ENCODE measurements at places on chromosomes 4 and X.

- no peak for DNase-seq
These were observed 803.8 kb upstream of the AMOT start for GRCh38 chrX:113644426-113644825.

- no peak for DNase-seq
These were observed 62.7 kb downstream of the ANTXR2 start for GRCh38 chr4:80010316-80010715.

DNA sequence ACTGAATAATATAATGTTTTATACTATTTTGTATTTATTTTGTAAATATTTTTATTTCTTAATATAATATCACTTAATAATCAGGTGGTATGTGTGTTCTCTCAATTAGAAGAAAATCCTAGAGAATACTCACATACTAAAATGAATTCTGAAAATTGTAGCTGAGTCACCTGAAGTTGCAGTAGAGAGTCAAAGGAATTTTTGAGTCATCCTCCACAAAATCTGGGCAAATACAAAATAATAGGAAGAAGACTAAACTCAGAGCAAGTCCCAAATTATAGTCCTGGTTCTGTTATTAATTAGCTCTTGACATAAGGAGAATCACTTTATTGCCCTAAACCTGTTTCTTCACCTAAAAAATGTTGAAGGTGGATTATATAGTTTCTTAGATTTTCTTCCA is 57.8 kb downstream of the SPATA4 start:
- no peak for DNase-seq

- no peak for DNase-seq
These were observed 14.6 kb downstream of the ZNF718 start for GRCh38 chr4:138935-139334.

DNA sequence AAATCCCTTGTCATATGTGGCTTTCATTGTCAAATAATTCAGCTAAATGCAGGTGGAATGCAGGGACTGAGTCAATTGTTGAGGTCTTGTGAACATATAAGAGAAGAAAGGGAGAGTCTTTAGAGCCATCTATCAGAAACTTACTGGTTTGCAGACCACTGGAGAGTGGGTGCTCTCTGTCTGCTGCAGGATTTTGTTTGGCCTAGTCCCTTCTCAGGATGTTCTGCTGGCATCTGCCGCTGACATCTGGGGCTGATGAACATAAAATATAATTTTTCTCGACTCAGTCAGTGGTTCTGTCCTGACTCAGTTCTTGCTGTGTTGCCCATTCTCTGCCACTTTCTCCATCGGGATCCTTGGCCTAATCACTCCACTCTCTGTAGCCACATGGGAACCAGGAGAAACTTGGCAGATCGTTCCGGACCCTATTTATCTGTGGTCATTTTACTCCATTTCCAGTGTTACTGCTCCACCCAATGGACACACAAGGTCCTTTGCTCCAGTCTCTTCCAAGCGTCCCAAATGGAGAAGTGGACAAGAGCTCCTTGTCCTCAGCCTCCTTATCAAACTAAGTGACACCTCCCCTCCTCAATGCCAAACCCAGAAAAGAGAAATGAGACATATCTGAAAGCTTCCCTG is 436.2 kb downstream of the FAT4 start:
- no peak for DNase-seq

DNA sequence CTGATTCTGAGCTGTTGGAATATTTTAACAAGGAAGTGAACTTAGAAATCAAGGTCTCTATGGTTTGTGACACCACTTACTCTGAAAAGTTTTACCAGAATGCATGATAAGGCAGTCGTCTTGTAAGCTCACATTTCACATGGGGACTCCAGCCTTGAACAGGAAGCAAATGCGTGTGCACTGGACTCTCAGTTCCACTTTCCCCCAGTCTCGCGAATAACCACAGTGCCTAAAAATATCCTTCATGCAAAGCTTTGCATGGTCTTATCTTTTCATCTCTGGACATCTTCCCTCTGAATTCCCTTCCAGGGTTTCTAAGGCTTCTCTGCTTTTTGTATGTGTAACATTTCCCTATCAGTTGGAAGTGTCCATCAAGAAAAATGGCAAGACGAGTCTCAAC is 581.8 kb downstream of the NLGN4X start:
- DNase-seq = no peak

- no peak for DNase-seq
These were observed 441.6 kb upstream of the PITX2 start for GRCh38 chr4:111064342-111064993.

- DNase-seq = no peak
These were observed 38.6 kb downstream of the CENPU start for GRCh38 chr4:184695178-184695896.

DNA sequence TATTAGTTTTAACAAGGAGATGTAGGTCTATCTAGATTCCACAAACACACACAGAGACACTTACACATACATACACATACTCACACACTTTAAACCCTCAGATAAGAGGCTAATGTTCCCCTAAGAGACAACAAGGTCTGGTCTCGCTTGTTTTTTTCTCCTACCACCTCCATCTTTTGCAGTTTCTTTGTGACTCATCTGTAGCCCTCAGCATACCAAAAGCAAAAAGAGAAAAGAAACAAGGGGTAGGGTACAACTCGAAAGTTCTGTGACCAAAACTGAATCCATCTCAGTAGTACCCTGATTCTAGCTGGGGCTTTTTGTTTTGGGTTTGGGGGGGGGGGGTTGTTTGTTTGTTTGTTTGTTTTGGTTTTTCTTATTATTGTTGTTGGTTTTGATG is 12.2 kb upstream of the EXOSC9 start:
- DNase-seq = no peak

GRCh38 chrX:140104760-140105159 is 139.4 kb upstream of the CXorf66 start:
- no peak for DNase-seq

GRCh38 chrX:21711129-21711847 is 46.6 kb downstream of the SMPX start:
- no peak for DNase-seq

GRCh38 chr4:90816754-90817153 is 689.6 kb downstream of the CCSER1 start:
- no peak for DNase-seq

DNA sequence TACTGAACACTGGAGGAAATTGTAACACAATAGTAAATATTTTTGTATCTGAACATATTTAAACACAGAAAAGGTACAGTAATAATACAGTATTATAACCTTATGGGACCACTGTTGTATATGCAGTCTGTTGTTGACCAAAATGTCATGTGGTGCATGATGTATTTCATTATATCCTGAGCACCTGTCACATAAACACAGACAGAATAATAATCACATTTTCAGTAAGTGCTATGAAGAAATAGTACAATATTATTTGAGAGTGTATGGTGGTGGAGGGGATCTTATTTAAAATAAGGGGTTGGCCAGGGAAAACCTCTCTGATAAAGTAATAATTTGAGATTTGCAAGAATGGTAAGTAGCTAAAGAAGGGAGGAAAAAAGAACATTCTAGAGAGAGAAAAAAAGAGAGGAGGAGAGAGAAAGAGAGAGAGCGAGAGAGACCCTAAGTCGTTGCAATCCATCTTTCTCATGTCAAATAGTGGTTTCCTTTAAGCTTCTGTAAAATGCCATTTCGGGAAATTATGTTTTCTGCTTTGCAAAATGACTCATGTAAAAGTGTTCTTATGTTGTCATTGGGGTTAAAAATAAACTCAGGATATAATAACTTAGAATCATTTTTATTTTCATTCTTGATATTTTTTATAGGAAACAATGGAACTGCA is 19.3 kb upstream of the CLNK start:
- no peak for DNase-seq

DNA sequence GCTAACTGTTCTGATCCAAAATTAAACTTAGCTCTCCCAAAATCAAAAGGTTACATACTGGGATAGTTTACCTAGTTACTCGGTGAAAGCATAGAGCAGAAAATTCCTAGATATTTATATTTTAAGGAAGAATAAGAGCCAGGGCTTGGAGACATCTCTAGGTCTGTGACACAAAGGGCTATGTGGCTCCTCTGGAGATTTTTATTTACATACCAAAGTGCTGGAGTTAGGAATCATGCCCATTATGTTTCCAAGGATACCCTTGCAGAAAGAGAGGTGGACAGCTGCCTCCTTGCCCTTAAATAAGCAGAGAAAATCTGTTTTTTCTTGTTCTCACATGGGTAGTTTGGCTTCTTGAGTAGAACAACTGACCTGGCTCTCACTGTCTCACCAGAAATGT is 9.0 kb downstream of the COX7B2 start:
- no peak for DNase-seq

DNA sequence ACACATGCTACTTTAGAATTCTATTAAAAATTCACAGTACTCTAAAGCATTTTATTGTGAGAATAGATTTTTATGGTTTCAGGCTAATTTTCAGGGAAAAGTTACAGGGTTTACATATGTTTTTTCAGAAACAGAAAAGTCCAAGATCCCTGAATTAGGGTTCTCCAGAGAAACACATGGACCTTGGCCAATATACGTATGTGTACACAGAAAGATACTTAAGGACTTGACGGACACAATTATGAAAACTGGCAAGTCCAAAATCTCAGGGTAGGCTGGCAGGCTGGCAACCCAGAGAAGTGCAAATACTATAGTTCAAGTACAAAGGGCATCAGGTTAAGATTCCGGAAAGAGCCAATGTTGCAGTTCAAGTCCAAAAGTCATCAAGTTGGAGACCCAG is 1897.8 kb upstream of the PCDH10 start:
- DNase-seq = no peak

DNA sequence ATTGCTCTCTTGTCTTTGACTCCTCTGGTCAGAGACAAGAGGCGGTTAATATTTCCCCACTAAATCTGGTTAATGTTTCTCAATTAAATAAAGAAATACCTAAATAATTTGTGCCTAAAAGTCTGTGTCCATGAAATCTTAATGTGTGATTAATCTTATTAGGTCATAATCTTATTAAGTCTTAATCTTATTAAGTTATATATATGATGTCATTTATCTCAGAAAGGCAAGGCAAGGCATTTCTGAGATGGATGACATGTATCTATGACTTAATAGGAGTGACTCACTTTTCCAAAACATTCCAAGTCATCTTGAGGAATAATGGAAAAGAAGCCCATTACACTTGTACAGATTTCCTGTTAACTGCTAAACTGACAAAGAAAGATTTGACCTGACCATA is 74.7 kb downstream of the TRAM1L1 start:
- no peak for DNase-seq

- no peak for DNase-seq
These were observed 67.4 kb upstream of the INPP4B start for GRCh38 chr4:142913461-142914030.

DNA sequence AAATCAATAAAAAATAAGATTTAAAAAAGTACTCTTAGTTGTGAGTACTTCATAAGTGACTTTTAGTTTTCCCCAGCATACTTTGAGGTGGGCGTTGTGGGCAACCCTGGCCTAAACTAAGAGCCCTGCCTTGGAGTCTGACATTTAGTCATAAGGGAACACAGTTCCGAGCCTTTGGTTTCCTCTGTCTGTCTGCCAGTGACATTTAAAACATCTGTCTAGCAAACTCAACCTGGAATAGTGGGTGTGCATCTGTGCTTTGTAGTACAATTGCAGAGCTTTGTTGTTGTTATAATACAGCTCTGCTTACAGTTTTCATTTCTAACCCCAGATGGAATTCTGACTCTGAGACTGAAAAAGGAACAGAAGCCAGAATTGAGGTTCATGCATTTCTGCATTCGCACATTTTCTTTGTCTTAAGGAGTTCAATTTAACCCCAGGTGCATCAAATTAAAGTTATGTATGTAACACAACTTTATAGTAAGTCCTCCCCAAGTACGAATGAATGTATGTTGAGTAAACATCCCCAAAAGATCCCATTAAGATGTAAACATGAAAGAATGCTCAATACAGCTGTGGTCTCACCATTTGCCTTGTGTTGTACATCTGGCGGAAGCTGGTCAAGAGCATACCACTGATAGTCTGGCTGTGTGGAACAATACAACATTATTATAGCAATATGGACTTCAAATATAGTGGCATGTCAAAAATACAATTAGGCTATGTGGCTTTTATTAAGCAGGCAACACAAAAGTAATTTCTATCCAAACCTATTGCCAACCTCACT is 25.9 kb downstream of the TNIP3 start:
- no peak for DNase-seq

DNA sequence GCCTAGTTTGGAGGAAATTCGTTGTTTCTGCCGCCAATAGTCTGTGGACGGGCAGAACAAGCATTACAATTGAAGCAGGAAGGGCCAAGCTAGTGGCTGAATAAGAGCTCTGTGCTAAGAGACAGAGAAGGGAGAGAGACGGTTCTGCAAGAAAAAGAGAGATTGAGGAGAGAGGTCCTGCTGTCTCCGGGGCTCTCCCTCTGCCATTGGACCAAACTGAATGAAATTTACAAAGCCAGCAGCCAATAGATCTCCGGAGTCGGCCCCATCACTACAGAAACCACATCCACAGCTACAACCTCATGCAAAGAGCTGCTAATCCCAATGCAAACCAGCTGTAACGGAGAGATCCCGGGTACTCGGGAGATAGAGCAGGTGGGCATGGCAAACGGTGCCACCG is at the start of gene NLGN4X:
NLGN4X (minus strand) TSS at position 148 of the 400 bp plus-strand sequence. CDS start 77,401 bp downstream, outside the sequence.
- no peak for DNase-seq

GRCh38 chr4:118968005-118968404 is 79.4 kb downstream of the SYNPO2 start:
- no peak for DNase-seq

- no peak for DNase-seq
These were observed 370.3 kb upstream of the NOCT start for GRCh38 chr4:138645289-138645688.

- no peak for DNase-seq
These were observed 11.7 kb downstream of the MSN start for GRCh38 chrX:65679071-65679540.

- no peak for DNase-seq
These were observed 182.5 kb upstream of the NPY2R start for GRCh38 chr4:155025762-155026457.

DNA sequence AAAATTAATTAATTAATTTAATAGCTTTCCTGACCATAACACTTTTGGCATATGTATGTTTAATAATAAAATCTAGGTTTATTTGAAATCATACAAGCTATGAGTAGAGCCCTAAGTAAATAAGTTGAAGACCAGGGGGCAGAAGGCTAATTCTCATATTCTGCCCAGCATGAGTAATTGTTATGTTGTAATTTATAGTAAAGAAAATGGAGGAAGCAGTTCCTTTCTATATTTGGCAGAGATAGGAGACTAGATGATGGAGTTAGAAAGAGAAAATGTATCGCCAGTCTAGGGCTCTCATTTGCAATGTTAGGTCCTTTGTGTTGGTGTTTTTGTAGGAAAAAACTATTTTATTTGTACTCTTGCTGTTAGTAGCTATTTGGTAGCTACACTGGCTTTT is 89.1 kb downstream of the FNIP2 start:
- no peak for DNase-seq

DNA sequence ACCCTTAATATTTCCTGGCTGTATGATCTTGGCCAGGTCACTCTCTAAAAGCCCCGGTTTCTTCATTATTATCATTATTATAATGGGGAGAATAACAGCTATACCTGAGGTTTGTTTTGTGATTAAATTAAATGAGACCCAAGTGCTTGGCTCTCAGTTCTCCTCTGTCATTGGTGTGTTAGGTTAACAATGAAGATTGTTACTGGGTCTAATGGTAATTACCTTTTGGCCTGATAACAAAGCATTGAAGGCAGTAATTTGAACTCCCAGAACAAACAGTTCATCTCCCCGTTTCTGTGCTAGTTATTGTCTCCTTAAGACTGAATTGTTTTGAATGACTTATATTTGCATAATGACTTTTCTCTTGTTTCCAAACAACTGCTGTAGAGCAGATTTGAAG is 6.8 kb upstream of the ANAPC4 start:
- no peak for DNase-seq

- no peak for DNase-seq
These were observed 99.5 kb downstream of the CCSER1 start for GRCh38 chr4:90226734-90227133.

- DNase-seq = no peak
These were observed 69.7 kb downstream of the SRPX start for GRCh38 chrX:38150993-38151392.
